Amniotic epithelial cell (primary cell): ENCODE measurements at places on chromosomes 4 and X.
A peak's percentile ranks its signal among the peaks of the same experiment; 100 is the strongest.

GRCh38 chr4:109419679-109420078 lies 13.9 kb upstream of the SEC24B start:
- peak; percentile 84 for DNase-seq

GRCh38 chr4:139410312-139410711 lies 43.6 kb upstream of the RAB33B start:
- DNase-seq, result no peak

GRCh38 chr4:165379678-165380064 lies 863 bp downstream of the CPE start:
- peak; percentile 37 for DNase-seq

DNA sequence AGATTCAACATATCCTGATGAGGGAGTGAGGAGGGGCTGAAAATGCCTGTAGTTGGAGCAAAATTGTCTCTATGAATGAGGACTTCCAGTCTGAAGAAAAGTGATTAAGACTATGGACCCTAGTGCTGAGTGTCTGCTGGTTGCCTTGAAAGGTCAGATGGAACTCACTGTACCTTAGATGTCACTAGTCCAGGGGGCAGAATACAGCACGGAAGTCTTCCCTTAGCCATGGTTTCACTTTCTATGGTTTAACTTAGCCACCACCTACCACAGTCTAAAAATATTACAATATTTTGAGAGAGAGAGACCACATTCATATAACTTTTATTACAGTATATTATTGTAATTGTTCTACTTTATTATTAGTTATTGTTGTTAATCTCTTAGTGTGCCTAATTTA lies 223.1 kb downstream of the FMR1NB start:
- no peak for DNase-seq

DNA sequence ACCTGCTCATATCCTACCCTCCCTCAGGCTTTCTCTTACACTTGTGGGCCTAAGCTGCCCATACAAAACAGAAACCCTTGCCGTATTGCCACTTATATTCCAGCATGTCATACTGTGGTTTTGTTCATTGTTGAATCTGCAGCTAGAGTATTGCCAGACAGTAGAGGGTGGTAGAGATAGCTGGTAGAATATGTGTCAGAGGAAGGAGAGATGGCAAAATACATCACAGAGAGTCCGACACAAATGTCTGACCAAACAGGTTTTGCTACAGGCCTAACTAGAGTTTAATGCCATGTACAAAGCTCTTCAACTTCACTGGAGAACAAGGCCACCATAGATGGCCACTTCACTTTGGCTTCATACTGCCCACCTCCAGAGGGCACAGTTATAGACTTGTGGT lies 160.1 kb downstream of the EFHC2 start:
- no peak for DNase-seq

- DNase-seq, result no peak
Measured at GRCh38 chrX:16628946-16629595, 20.9 kb upstream of the S100G start.

DNA sequence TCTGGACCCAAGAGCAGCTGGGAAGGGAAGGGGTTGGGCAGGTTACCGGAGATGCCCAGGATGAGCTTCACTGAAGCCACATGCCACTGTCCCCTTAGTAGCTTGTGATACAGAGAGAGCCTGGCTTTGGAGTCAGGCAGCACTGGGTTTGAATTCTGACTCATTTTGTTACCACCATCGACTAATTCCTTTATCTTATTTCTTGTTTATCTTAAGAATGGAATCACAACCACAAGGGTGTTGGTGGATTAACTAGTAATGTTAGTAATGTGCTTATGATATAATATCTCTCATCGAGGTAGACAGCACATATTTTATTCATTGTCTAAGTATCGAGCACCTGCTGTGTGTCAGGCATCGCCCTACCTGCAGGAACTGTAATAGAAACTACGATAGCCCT lies 17.7 kb upstream of the STX18 start:
- peak; percentile 75 for DNase-seq

DNA sequence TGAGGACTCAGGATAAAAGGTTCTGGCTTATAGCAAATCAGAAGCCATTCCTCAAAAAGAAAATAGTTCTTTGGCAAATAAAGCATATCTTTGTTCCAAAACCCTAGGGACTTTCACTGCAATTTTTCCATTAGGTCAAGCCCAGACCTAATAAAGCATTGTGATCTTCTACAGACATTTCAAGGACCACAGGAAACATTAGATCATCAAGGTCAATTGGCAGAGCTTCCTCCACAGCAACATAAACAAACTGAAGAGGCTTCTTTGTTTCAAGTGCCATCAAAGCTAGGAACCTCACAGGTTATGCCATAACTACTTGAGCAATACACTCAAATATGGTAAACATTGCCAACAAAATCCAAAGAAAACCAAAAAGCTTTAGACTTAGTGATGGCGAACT lies 144.9 kb downstream of the ANXA5 start:
- peak; percentile 36 for DNase-seq

DNA sequence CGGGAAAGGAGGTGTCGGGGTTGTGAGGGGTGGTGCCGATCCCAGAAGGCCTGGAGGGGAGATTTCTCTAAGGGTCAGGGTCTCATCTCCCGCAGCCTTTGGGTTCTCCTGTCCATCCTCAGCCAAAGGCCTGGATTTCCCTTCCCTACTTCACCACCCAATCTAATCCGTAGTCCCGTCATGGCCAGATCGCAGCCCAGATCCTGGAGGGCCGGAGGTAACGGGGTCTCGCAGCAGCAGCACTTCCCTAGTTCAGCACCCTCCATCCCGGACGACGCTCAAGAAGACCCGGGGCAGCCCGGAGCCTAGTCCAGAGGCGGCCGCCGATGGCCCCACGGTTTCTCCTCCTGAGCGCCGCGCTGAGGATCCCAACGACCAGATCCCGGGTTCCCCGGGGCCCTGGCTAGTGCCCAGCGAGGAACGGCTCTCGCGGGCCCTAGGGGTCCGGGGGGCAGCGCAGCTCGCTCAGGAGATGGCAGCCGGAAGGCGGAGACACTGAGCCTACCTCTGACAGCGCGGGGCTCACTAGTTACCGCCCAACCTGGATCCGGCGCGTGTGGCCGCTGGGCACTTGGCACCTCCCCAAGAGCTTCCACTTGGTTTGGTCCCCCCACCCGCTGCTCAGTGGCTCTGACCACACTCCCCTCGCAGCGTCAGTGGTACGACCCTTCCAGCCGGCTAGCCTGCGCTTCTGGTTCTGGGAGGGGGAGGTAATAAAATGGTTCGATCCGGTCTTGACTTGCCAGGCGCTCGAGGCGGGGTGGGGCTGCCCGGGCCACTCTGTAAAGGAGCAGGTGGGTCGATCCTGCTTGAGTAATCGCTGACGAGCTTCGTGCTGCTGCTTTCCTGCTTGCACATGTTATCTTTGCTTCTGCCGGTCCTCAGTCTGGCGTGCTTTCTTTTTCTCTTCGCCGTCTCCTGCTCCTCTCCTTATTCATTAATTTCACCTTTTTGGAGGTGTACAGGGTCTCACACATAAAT lies 3.6 kb downstream of the MAGIX start:
- DNase-seq, result peak; percentile 70

DNA sequence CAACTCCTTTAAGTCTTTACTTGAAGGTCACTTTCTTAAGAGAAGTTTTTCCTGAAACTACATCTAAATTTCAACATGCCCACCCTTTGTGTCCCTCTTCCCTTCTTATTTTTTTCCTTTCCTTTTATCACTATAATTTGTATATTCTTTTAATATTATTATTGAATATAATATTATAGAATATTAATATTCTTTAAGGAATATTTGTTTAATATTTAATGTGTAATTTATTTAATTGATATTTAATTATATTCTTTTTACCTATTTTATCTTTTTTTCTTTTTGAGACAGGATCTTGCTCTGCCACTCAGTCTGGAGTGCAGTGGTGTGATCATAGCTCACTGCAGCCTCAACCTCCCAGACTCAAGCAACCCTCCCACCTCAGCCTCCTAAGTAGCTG lies 114.8 kb downstream of the KDR start:
- DNase-seq, result no peak

DNA sequence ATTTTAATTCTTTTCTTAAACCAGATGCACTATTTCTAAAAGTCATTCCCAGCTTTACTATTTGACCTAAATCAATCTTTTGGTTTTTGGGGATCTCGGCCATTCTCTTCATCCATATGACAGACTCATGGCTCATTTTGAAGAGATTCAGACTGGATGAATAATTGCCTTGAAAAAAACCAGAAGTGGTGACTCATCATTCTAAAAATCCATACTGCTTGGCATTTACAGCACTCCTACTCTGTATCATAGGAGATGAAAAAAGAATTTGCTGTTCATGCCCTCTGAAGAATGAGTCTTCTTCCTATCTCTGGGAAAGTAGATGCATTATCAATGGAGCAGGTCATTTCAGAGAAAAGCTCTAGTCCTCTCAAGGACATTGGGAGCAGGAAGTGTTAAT lies 220.5 kb upstream of the RPS6KA3 start:
- DNase-seq, result peak; percentile 19

GRCh38 chr4:2468456-2469191 lies at the start of gene RNF4:
RNF4 (plus strand) TSS chr4:2469106; CDS start chr4:2490494, 21,388 bp downstream.
- DNase-seq, result peak; percentile 94

GRCh38 chrX:45889471-45889870 lies 655.8 kb downstream of the ZNF674 start:
- DNase-seq, result peak; percentile 65

- no peak for DNase-seq
Measured at GRCh38 chr4:159516556-159517140, 413.8 kb downstream of the RAPGEF2 start.

DNA sequence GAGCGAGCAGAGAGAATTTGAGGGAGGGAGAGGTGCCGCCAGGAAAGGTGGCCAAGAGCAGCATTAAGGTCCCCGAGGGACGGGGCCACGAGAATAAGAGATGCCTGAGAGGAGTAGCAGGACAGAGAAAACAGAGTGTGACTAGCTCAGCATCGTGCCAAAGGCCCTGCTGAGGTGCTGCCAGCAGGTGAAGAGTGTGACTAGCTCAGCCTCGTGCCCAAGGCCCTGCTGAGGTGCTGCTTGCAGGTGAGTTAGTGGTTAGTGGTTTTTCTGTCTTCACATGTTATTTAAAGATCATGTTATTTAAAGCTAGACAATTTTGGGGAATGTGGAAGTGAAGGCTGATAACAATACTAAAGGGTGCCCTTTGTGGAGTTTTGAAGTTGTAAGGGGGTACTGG lies 464.5 kb upstream of the FAT1 start:
- no peak for DNase-seq

DNA sequence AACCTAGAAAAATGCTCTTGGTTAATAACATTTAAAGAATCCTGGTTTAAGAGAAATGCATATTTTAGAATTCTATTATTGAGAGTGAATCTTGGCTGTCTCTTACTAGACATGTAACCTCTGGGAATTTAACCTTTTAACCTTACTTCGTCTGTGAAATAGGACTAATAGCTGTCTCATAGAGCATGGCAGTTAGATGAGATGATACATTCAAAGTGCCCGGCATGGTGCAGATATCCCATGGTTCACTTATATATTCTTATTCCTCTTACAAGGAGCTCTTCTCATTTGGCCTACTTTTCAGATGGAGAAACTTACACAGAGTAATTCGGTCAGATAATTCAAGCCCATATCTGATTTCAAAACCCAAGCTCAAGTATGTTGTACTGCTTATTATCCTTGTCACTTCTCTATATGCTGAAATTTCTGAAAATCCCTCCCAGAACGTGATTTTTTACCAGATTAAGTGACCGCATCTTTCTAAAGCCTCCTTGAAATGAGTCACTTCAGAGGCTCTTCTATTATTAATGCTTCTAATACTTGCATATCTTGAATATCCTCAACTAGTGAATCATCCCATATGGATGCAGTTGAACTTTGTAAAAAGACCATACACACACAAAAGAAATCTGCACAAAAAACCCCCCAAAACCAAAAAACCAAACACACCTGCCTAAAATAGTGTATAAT lies 4.9 kb downstream of the CDKN2AIP start:
- DNase-seq, result peak; percentile 98

DNA sequence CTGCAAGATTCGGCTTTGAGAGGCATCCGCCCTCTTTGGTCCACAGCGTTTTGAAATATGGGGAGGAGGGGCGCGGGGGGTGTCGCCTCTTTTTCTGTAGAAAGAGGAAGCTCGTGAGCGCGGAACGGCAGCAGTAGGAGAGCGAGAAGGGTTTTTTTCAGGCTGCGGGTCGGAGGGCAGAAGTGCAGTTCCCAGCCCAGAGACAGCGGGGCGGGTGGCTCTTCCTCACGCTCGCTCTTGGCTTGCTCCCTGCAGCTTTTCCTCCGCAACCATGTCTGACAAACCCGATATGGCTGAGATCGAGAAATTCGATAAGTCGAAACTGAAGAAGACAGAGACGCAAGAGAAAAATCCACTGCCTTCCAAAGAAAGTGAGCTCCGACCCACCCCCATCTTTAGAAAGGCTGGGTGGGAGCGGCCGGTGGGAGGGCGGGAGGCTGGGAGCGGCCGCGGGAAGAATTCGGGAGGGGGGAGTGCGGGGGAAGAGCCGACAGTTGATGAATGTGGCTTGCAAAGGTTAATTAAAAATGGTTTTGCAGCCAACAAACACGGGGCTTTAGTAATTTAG lies 1.2 kb downstream of the TMSB4X start:
- peak; percentile 51 for DNase-seq

GRCh38 chrX:117838581-117839331 lies 277.9 kb downstream of the KLHL13 start:
- DNase-seq, result no peak

GRCh38 chrX:13005661-13006473 lies 31.0 kb downstream of the TMSB4X start:
- no peak for DNase-seq

GRCh38 chr4:122045533-122045932 lies 93.7 kb upstream of the TRPC3 start:
- peak; percentile 94 for DNase-seq

DNA sequence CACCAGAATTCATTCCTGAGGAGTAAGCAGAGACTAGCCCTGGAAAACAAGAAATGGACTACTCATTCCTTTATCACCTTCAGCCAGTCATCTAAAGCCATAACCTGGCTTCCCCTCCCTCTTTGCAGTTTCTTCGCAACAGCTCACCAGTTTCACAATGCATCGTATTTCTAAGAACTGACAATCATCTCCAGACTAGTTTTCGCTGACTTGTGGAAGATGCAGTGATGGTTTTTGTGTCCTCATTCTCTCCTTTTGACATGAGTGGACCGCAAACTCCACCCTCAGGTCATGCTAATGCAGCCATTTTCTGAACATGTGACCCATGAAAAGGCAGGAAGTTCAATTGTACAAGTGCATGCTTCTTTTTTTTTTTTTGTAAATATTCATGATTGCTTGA lies 1203.5 kb downstream of the PCDH7 start:
- no peak for DNase-seq

DNA sequence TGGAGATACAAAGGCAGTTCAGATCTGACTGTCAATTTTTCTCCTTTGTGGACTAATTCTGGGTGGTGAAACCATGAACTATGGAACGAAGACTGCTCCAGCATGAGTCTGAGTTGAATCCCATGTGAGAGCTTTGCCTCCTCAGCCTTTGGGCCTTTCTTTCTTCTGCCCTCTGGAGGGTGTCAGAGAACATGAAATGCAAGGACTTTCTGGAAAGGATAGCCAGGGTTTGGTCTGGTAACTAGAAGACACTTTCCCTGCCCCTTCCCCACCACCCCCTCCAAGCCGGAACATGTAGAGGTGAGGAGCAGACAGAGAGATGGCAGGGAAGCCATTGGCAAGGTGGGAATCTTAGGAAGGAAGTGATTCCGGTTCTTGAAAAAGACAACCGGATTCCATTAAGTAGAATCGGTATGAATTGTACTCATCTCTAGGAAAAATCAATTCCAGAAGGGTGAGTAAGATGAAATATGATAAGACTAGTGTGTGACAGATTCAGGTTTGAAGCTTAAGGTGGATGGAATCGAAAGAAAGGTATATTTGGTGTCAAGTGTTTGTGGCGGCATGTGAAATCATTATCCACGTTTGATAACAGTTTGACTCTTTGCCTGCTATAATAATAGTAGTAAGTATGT lies 19.0 kb downstream of the FHL1 start:
- peak; percentile 47 for DNase-seq

GRCh38 chr4:154183264-154183663 lies 308.3 kb downstream of the DCHS2 start:
- DNase-seq, result no peak
